ENCODE measurements at places on chromosomes 13 and 19.

DNA sequence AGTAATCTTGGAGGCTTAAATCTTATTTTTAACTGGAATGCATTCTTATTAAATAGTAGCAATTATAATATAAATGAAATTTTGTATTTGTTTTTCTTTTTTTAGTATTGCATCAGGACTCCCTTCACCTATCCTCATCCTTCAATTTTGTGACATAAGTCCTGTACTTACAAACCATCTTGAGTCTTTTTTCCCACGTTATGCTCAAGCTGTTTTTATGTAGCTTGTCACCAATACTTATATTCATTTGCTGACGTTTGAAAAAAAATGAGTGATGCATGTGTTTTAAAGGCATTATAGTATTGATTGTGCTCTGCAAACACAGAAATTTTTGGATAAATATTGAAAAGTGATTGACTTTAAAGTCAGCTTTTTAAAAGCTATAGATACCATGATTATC, 888 bp downstream of the GPR18 start:
- no peak for DNase-seq

GRCh38 chr13:79442221-79442620, 36.2 kb upstream of the RBM26 start:
- DNase-seq = no peak

GRCh38 chr19:34484328-34484727, 2.8 kb downstream of the WTIP start:
- DNase-seq = no peak

- DNase-seq = no peak
Observed at GRCh38 chr13:62060570-62060969, 644.9 kb upstream of the PCDH20 start.

- DNase-seq = no peak
Observed at GRCh38 chr19:45019187-45019586, 17.9 kb downstream of the RELB start.

GRCh38 chr13:98299235-98299965, 122.3 kb upstream of the RNF113B start:
- no peak for DNase-seq

DNA sequence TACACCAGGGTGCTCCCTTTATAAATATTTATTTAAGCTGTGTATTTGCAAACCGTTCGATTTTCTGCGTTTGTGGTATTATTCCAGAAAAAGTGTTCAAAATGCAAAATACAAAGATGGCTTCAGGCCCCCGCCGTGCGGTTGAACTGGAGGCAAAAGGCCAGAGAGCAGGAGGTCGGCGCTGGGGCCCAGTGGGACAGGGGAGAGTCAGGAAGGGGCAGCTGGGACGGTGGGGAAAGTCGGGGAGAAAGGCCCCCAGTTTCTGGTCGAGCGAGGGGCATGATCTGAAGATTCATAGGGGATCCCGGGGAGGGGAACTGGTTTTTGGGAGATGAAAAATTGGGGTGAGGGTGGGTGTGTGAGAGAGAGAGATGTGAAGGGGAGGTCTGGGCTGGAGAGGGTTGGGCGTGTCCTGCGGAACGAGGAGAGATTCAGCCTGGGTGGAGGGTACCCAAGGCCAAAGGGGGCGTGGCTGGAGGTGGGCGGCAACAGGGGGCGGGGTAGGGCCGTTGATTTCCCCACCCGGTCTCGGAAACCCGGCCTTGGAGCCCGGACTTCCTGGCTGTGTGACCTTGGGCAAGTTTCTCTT, 678 bp downstream of the ISOC2 start:
- DNase-seq = peak; percentile 69

DNA sequence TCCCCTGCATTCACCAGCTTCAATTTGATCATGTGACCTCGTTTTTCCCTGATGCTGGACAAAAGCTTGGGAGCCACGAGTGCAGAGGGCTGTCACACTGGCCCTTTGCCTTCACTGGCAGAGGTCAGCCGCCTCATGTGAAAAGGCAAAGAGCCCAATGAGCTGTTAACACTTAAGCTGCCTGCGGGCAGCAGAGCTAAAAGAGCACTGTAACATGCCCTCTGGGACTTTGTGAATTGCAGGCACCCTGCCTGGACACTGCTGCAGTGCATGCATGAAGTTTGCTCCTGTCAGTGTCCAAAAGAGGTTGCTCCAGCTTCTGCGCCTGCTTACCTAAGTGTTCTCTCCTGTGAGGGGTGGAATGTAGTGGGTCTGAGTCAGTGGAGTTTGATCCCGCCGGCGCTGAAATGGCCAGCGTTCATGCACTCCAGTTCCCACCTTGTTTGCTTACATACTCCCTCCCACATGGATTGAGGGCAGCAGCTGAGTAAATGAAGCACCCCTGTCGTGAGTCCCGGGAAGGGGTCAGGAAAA, 193.7 kb downstream of the RFC3 start:
- no peak for DNase-seq
